ENCODE measurements at places on chromosomes 3 and 15. TPM values are rescaled to one million over a fixed set of nuclear protein-coding genes. Genes with fewer than 3 reads are reported as not detected.

The CLSTN2 gene
- 0.15 TPM for total RNA-seq

The PLIN1 gene
- 0.15 TPM for total RNA-seq

The C3orf22 gene
- not detected for total RNA-seq

The INSYN1 gene
- 0.30 TPM for total RNA-seq

The ITIH1 gene
- total RNA-seq: not detected

The C2CD4A gene
- total RNA-seq: not detected

The MED12L gene
- total RNA-seq: 0.17 TPM

The SCAANT1 gene
- total RNA-seq: not detected

The GOLGA6L7 gene
- total RNA-seq: not detected

The ATP6V1A gene
- total RNA-seq: 28.4 TPM

The TPRG1 gene
- total RNA-seq: not detected

The PRR20G gene
- not detected for total RNA-seq

The RBPMS2 gene
- 0.59 TPM for total RNA-seq

The CPNE4 gene
- total RNA-seq: not detected

The CCRL2 gene
- not detected for total RNA-seq

The GNAT1 gene
- total RNA-seq: not detected

The GP9 gene
- not detected for total RNA-seq

The SLC28A1 gene
- total RNA-seq: not detected

The ATXN7 gene
- total RNA-seq: 5.4 TPM

The RBM15B gene
- total RNA-seq: 21.9 TPM

The C3orf20 gene
- total RNA-seq: not detected

The AMT gene
- 2.5 TPM for total RNA-seq

The FETUB gene
- not detected for total RNA-seq

The CADPS gene
- 0.50 TPM for total RNA-seq

The PPIB gene
- total RNA-seq: 698 TPM

The TMOD2 gene
- 3.5 TPM for total RNA-seq

The SNTN gene
- total RNA-seq: not detected

The RTP3 gene
- not detected for total RNA-seq

The OR5K2 gene
- not detected for total RNA-seq

The GPD1L gene
- 7.7 TPM for total RNA-seq

The RAD51 gene
- 12.9 TPM for total RNA-seq

The CDHR4 gene
- not detected for total RNA-seq

The CCR8 gene
- not detected for total RNA-seq

The TUBGCP5 gene
- total RNA-seq: 10.8 TPM

The ALDH1A2 gene
- total RNA-seq: 0.84 TPM

The ARL13B gene
- 5.7 TPM for total RNA-seq

The TMEM44 gene
- 11.9 TPM for total RNA-seq

The CHST13 gene
- total RNA-seq: not detected

The TBC1D5 gene
- total RNA-seq: 33.3 TPM

The TGM5 gene
- total RNA-seq: not detected

The AMOTL2 gene
- total RNA-seq: 91.1 TPM

The NCKIPSD gene
- total RNA-seq: 25.9 TPM

The ZSCAN29 gene
- total RNA-seq: 9.2 TPM

The SKOR1 gene
- total RNA-seq: not detected

The TGM4 gene
- 0.15 TPM for total RNA-seq

The HHLA2 gene
- total RNA-seq: not detected

The FGF12 gene
- total RNA-seq: not detected

The NANOGP8 gene
- total RNA-seq: not detected

The IL1RAP gene
- 6.6 TPM for total RNA-seq

The SLC15A2 gene
- total RNA-seq: 0.17 TPM

The EOMES gene
- not detected for total RNA-seq

The PLCB2 gene
- 2.2 TPM for total RNA-seq

The FHIT gene
- 0.50 TPM for total RNA-seq

The MTMR10 gene
- 8.3 TPM for total RNA-seq

The CLRN1 gene
- total RNA-seq: not detected

The LTF gene
- not detected for total RNA-seq

The WDR93 gene
- total RNA-seq: 0.15 TPM

The ARHGEF3 gene
- 2.1 TPM for total RNA-seq

The FOXB1 gene
- not detected for total RNA-seq
